Smooth muscle cell of the coronary artery (primary cell): ENCODE measurements at places on chromosomes 11 and 22. TPM values are rescaled to one million over a fixed set of nuclear protein-coding genes. Genes with fewer than 3 reads are reported as not detected.

FAM180B gene
- total RNA-seq: 0.94 TPM in 1 of 2 replicates, not detected in the other

VPREB3 gene
- not detected in 2 replicates for total RNA-seq

CHRM1 gene
- total RNA-seq: not detected in 2 replicates

TXNRD2 gene
- total RNA-seq: 22.0 and 28.8 TPM in 2 replicates

UQCC3 gene
- 12.1 and 14.4 TPM in 2 replicates for total RNA-seq
